Activated CD8-positive, alpha-beta memory T cell treated with anti-CD3 and anti-CD28 coated beads, Interleukin-2, amount 10 ng/mL, durations not matched to agents 7 days and 5 days (primary cell): ENCODE measurements at places on chromosomes 5 and 9.

DNA sequence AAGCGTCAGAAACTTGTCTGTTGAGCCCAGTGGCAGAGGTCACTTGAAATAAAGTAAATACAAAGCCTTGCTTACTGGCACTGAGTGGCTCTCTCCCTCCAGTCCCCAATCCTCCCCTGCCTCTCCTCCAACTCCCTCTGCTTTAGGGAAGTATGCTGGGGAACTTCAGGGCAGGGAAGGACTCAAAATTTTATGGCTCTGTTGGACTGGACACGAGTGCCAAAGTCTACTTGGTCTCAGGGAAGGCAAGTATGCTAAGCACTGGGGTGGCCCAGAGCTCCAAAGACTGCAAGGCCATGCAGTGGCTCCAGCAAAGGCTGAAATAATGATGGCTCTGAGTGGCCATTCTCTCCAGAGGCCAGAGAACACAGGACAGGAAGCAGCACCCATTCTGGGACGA, 9.6 kb downstream of the PLGRKT start:
- no peak for DNase-seq

DNA sequence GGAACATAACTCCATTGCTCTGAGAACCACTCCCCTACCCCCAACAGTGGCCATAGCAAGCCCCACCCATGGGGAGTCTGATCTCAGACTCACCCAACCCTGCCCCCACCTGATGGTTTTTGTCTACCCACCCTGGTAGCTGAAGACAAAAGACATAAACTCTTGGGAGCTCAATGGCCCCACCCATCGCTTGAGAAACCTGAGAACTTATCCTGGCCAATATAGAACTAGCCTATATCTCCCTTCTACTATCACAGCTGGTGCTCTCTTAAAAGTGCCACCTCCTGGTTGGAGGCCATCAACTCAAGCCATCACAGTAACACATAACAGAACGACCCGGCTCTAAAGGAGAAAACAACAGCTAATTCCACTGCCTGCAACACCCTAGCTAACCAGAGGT, 47.9 kb upstream of the SNAPC3 start:
- DNase-seq = no peak

DNA sequence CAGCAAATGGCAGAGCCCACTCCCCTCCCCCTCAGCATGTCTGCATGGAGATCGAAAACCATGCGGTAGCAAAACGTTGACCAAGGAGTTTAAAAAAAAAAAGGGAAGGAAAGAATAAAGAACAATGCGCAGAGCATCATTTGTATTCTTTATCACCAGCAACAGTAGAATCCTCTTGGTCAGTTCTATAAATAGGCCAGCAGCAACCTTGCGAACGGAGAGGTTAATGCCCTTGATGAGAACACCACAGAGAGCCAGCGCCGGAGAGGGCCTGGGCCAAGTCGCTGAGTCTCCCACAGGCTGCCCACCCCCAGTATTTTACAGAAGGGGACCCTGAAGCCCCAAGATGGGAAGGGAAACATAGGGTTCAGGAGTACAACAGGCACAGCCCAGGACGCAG, 22.7 kb downstream of the WHRN start:
- no peak for DNase-seq

- DNase-seq = peak; percentile 65
Observed at GRCh38 chr5:80255431-80255810, 427 bp downstream of the SERINC5 start.

DNA sequence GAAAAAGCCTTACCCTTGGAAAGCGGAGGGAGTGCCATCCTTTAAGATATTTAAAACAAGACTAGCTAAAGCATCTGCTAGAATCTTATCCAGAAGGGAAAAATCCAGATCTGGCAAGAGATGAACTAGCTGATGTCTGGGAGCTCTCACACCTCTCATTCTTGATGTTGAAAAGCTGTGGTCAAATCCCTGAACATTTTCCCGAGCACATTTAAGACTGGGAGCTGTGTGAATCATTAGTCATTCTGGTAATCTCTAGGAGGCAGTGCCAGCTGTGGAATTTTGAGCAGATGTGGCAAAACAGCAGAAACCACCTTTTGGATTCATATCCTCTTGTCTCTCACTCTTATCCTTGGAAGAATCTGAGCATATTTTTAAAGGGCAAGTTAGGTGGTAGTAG, 218.0 kb downstream of the MAN2A1 start:
- DNase-seq = no peak

GRCh38 chr5:179275941-179276837, 69.1 kb downstream of the ADAMTS2 start:
- DNase-seq = no peak

DNA sequence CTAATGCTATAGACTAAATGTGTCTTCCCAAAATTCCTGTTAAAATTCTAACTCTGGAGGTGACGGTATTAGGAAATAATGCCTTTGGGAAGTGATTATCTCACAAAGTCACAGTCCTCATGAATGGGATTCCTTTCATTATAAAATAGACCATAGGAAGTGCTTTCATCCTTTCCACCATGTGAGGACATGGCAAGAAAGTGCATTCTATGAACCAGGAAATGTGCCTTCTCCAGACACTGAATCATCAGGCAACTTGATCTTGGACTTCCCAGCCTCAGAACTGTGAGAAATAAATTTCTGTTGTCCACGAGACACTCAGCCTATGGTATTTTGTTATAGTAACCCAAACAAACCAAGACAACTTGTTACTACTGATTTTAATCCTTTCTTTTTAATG, 582.4 kb upstream of the C9orf72 start:
- no peak for DNase-seq

GRCh38 chr9:93908591-93909241, 46.4 kb downstream of the BARX1 start:
- DNase-seq = no peak

DNA sequence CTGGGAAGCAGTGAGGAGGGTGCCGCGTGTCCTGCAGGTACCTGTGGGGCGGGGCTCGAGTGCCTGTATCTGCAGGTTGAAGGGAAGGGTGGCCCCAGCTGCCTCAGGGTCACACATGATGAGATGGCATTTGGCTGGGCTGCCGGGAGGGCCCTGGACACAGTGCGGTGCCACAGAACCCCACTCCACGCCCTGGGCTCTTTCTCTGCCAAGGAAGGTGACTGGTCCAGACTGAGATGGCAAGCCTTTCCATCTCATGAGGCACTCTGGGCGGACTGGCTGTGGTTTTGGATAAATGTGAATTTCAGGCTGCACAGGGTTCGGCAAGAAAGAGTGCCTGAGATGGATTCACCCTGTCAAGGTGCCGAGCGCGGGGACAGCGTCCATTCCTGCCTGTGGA, 69.4 kb downstream of the FGF18 start:
- DNase-seq = no peak

- DNase-seq = no peak
Observed at GRCh38 chr5:68395926-68396511, 180.5 kb downstream of the PIK3R1 start.

DNA sequence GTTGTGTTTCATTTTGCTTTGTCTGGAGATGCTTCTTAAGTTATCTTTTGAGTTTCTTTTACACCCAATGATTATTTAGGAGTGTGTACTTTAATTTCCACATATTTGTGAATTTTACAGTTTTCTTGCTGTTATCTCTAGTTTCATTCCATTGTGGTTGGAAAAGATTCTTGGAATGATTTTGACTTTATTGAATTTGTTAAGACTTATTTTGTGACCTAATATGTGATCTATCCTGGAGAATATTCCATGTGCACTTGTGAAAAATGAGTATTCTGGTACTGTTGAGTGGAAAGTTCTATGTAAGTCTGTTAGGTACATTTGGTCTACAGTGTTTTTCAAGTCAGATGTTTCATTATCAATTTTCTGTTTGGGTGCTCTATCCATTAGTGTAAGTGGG, 24.4 kb upstream of the GRAMD2B start:
- DNase-seq = no peak

GRCh38 chr9:4801156-4801555, 8.4 kb downstream of the RCL1 start:
- no peak for DNase-seq

DNA sequence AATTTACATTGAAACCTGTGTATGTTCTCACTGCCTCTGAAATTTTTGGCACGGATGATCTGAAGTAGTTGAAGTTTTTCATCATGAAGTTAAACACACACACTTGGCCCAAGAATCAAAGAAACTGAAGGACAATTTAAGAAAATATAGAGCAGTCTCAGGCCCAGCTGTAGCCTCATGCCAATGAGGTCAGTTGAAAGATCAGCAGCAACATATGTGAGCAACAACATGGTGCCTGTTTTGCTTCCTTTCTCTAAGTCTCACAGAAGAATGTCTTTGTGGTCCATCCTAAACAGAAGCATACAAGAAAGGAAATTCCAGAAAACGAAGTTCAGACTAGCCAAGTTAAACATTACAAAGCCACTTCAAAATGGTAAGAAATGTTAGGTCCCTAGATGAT, 1737.2 kb downstream of the MAT2B start:
- DNase-seq = no peak

DNA sequence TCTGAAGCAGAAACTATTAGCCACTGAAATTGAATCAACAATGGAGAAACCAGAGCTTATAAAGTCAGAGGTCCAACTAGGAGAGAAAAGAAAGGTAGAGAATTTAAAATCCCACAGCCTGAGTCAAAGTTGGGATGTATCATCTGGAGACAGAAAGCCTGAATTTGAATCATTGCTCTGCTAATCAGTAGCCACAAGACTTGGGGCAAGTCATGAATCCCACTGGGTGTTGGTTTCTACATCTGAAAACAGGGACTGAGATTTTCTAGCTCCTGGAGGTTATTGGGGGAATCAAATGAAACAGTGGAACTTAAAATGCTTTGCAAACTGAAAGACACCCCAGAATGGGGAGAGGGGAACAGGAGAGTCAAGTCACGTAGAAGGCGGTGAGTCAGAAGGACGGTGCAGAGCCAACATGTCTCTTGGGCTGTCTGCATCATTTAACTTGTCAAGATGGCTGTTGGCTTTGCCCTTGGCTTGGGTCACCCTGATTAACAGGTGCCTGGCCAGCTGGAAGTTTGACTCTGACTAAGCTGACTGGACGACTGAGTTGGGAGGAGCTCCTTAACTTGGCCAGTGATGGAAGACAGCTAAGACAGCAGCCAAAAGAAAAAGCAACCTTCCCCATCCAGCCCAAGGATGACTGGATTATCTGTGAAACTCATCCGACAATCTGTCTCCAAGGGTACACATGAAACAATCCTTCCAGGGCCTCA, 60.6 kb upstream of the ADRA1B start:
- no peak for DNase-seq

DNA sequence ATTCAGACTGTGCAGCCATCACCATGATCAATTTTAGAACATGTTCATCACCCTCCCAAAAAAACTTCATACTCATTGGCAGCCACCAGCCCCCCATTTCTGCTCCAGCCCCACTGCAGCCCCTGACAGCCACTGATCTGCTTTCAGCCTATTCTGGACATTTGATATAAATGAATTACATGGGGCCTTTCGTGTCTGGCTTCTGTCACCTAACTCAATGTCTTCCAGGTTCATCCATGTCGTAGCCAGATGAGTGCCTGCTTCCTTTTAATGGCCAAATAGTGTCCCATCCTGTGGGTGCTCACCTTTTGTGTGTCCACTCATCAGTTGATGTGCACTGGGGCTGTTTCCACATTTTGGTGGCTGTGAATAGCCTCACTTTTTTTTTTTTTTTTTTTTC, 63.5 kb downstream of the HMCN2 start:
- no peak for DNase-seq

DNA sequence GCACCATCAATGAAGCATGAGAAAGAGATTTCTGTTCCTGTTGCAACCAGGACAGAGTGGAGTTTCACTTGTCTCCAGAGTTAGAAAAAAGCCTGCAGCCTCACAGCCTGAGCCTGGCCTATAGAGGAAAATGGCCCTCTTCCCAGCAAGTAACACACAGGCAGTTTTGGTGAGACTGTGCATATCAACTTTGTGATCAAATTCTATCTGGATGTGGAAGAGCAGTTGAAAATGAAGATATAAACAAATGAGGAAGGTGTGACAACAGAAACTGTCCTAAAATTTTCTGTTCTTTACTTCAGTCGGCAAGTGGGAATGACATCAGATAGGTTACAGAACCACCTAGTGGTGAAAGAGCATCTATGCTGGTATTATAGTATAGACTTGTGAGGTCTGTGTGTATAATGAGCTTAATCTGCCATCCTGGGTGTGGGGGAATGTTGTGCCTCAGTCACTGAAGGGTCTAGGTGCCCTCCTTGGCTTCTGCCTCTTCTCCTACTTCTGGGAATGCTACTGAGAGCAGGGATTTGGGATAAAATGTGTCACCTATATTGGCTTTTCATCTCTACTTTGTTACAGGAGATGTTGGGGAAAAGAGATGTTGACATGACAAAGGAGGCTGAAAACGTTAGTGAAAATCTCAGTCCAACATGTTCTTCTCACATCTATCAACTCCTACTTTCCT, 28.2 kb downstream of the YIPF5 start:
- no peak for DNase-seq
